Temporal lobe (tissue), 4 donors: ENCODE measurements at places on chromosomes 5 and 9. TPM values are rescaled to one million over a fixed set of nuclear protein-coding genes. Genes with fewer than 3 reads are reported as not detected.

Gene SOX30
- not detected for total RNA-seq

Gene SLC4A9
- under 0.01 TPM for total RNA-seq

Gene VCAN
- total RNA-seq: 208 TPM

Gene SPATA31A3
- not detected for total RNA-seq

Gene HAVCR1
- total RNA-seq: 0.25 TPM

Gene GRIA1
- total RNA-seq: 184 TPM

Gene PCDHGA2
- total RNA-seq: 8.9 TPM

Gene PRR16
- total RNA-seq: 1.2 TPM

Gene ACOT12
- 0.98 TPM for total RNA-seq

Gene NUTM2G
- total RNA-seq: not detected

Gene CCNJL
- total RNA-seq: 2.2 TPM

Gene PDE6A
- total RNA-seq: not detected

Gene ANKRD34B
- total RNA-seq: 0.25 TPM

Gene SPACA9
- total RNA-seq: 2.5 TPM

Gene ARID3C
- not detected for total RNA-seq

Gene PCA3
- 0.49 TPM for total RNA-seq

Gene SPATA6L
- total RNA-seq: 9.1 TPM

Gene NME5
- 11.8 TPM for total RNA-seq

Gene RGS3
- 8.6 TPM for total RNA-seq

Gene NAA35
- total RNA-seq: 48.4 TPM
